ENCODE measurements at places on chromosomes 7 and 10.

DNA sequence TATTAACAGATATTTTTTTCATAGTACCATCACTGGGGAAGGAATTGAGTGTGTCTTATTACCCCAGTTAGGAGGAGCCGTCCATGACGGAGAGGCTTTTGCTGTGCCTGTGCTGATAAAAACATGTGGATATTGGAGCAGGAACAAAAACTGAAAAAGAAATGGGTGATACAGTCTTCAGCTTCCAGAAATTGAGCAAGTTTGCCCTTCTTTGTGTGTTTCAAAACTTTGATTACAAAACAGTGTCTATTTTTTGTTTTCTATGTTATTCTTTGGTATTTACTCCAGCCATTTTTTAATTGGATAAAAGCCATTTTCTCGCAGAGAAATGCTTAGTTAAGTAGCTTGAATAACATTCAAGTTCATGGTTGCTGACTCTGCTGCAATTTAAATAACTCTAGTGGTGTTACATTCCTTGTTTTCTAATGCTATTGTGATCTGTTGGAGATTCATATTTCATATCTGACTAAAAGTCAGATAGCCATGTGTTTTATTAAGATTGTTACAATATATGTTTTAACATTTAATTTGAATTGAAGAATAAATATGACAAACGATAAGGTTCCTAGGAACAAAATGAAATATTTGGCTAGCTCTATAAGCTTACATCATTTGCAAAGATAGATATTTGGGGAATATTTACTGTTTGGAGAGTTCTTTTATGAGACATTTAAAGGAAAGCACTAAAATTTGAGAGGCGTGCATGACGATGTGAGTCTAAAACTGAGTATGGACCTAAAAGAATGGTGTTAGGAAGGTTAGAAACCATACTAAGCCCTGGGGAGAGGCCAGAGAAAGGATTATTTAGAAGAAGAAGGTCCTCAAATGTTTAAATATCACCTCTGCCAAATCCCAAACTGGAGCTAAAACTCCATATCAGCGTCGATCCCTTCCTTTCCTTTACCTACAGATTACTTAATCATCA lies 747.3 kb upstream of the CELF2 start:
- DNase-seq = no peak

DNA sequence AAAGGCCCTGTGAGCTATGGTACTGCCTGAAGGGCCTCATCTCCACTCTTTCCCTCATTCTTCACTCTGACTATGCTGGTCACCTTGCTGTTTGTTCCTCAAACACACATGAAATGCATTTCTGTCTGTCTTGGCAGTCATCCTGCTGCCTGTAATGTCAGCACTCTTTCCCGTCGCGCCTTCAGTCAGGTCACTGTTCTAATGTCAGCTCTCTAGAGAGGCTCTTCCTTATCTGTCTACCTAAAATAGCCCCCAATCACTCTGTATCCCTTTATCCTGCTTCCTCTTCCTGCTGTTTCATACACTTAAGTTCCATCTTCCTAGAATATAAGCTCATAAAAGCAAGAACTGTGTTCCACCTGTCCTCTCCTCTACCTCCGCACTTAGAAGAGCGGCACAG lies 215.5 kb downstream of the ZNF33B start:
- no peak for DNase-seq

DNA sequence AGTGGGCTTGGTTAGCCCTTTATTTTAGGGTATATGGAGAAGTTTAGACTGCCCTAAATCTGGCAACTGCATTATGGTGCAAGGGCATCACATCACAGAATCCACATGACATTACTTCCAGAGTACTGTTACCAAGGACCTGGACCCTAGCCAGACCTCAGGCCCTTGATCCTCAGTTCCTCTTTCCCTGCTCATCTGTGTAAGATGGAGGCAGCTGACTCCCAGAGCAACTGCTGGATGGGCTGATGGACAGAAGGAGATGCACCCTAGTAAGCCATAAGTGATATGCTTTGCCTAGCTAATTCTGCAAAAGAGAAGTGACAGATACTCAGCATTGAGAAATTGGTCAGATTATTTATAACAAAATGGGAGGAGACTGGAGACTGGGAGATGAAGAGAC lies 131.7 kb downstream of the DYNC1I1 start:
- DNase-seq = no peak

DNA sequence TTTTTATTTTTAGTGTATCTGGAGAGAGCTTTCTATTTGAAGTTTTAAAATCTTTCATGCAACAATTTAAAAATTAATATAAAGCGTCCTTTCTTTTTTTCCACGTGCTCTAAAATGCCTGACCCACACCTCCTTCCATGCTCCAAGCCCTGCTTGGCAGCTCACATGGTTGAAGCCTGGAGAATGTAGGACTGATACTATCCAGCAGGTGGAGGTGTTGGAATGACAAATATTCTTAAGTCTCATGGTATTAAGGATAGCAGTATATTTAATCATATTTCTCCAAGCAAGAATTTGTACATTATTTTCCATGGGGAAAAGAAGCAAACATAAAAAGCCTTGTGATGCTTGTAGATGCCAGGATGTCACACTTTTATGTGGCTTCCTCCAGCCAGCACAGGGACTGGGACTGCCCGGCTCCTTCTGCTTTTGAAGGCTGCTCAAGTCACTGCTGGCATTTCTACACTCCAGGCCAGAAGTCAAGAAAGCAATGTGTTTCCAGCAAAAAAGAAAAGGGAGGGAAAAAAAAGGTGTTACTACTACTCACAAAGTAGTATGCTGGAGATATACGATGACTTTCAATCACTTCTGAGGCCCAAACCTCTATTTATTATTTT lies 49.7 kb downstream of the BZW2 start:
- DNase-seq = no peak

- no peak for DNase-seq
These were observed 27.5 kb downstream of the AP3M1 start for GRCh38 chr10:74123081-74123480.

DNA sequence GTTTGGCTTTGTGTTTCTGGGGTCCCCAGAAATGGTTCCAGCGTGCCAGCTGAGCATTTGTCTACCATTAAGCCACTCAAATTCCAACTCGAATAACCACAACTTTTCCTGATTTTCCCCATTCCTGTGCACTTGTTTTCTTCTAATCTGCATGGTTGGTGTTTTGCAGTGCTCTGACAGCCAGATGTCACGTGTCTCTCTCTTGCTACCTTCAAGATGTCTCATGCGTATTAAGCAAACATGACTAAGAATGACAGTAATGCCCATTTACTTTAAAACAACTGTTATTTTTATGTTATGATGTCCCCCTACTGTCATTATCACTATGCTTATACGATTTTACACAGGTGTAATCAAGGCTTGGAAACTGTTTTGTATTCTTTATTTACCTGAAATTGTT lies 35.2 kb upstream of the MXI1 start:
- DNase-seq = no peak

- no peak for DNase-seq
These were observed 18.4 kb downstream of the PPP1R17 start for GRCh38 chr7:31705377-31705776.

- no peak for DNase-seq
These were observed 38.5 kb upstream of the AGBL3 start for GRCh38 chr7:134947831-134948230.

- DNase-seq = no peak
These were observed 41.3 kb downstream of the ST7 start for GRCh38 chr7:116994611-116995010.

GRCh38 chr7:30594048-30594539 lies 584 bp upstream of the GARS1 start:
- DNase-seq = no peak

GRCh38 chr10:78038105-78038504 lies 4.4 kb downstream of the RPS24 start:
- no peak for DNase-seq

DNA sequence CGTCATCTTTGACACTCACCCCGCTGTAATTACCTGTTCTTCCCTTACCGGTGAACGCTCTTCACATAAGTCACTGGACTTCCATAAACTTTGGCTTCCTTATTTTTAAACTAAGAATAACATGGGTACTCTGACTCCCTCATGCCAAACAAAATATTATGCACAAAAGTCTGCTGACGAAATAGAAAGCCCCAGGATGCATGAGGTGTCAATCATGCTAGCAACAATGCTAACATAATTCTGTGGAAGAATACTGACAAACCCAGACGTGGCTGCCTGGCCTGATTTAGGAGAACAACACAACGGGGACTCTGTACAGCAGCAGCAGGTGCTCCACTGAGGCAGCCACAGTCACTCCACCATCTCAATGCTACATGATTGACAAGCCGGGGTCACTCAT lies 137.5 kb downstream of the CCDC71L start:
- no peak for DNase-seq

DNA sequence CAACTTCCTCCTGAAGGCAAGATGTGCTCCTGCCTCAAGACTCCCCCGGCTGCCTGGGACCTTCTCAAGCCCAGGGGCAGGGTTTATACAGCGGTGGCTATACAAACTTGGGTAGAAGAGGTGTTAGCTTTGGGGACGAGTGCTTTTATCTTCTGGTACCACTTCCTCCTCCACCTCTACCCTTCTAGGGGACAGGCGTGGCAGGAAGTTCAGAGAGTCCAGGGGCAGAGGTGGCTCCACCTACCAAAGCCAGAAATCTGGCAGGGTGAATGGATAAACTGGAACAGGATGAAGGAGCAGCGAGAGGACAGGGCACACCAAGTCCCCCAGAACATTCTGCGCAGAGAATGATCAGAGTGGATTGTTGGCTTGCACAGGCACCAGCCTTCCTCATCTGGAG lies 24.0 kb upstream of the TM9SF3 start:
- no peak for DNase-seq

GRCh38 chr10:82737549-82737948 lies 862.6 kb downstream of the NRG3 start:
- DNase-seq = no peak

DNA sequence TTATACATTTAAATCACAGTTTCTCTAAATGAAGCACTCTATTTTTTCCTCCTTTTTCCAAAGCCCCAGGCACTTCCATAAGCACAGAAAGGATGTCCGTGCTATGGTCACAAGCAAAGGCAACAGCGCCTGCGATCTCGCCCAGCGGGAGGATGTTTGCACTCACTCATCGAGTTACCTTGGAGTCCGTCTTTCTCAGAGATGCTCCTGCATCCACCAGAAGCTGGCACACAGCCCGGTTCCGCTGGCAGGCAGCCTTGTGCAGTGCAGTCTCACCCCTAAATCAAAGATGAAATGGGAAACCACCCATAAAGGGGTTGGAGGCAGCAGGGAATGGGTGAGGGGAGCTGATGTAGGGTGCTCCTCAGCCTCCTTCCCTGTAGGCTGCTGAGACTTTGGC lies 51.9 kb upstream of the PTN start:
- no peak for DNase-seq

- no peak for DNase-seq
These were observed 11.7 kb upstream of the TRIM8 start for GRCh38 chr10:102632394-102633111.

DNA sequence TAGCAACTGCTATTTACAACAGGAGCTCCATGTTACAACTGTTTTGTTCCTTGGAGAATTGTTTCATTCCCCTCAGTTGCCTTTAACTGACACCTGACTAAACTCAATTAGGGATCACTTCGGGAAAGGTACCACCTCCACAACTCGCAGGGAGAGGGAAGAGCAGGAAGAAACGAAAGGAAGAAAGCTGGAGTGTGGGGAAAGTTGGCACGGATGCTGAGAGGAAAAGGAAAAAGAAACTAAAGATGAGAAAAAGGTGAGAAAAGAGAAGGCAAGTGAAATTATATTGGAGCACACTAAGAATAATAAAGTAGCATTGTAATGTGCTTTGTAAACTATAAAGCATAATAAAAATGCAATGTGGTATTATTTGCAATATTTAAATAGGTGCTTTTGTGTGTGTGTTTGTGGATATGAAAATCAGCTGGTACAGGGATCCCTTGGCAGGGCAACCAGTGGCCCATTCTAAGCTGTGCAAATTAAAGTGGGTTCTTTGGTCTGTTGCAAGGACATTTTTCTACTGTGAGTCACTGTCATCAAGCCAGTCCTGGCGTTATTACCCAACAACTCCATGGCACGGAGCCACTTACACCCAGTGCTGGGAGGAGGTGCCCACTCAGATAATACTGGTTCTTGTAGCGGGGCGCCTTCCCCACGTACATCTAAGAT lies 45.9 kb downstream of the HIPK2 start:
- no peak for DNase-seq

DNA sequence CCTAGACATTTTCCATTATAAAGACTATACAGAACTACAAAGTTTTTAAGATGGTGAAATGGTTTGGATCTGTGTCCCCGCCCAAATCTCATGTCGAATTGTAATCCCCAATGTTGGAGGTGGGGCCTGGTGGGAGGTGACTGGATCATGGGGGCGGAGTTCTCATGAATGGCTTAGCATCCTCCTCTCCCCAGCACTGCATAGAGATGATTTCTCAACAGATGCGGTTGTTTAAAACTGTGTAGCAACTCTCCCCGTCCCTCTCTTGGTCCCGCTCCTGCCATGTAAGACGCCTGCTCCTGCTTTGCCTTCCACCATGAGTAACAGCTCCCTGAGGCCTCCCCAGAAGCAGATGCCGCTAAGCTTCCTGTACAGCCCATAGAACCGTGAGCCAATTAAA lies 1.6 kb downstream of the FAM133B start:
- DNase-seq = no peak

Data from NCI-H1436 treated with DMSO at 0.1 percent for 48 hours (cell line).